Suppressor macrophage (primary cell): ENCODE measurements at places on chromosomes 1 and 21.
A peak's percentile ranks its signal among the peaks of the same experiment; 100 is the strongest.

DNA sequence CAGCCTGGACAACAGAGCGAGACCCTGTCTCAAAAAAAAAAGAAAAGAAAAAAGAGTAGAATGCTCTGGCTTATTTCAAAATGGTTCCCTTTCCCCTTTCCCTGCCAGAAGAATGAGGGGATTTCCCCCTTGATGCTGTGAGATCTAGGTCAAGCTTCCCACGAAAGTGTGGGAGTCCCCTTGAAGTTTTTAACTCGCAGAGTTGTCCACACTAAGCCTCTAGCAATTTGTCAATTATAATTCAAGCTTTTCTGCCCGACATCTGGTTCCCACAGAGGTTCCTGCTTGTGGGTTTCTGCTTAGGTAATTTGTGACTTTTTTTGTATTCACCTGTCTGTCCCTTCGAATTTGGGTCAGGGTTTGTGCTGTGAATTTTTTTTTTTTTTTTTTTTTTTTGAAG is 62.8 kb downstream of the ZFYVE9 start:
- peak; percentile 30 for DNase-seq

GRCh38 chr1:31654474-31654776 is 9.7 kb upstream of the PEF1 start:
- no peak for DNase-seq

- no peak for DNase-seq
Observed at GRCh38 chr1:15804060-15804459, 3.4 kb downstream of the UQCRHL start.

DNA sequence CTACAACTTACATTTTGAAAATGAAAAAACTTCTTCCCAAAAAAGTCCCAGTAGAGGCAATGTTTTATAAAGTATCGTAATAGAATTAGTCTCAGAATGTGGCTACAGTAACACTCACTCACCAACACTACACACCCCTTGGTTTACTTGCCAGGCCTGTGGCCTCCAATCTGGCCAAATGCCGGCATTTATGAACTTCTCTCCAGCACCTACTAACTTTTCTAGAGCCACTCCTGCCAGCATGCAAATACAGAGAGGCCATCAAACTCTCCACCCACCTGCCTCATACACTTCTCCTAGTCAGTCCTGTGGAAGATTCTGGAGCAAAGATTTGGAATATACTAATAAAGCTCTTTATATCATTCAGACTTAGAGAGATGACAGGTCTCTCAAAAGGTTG is 32.3 kb downstream of the STPG1 start:
- DNase-seq = no peak

DNA sequence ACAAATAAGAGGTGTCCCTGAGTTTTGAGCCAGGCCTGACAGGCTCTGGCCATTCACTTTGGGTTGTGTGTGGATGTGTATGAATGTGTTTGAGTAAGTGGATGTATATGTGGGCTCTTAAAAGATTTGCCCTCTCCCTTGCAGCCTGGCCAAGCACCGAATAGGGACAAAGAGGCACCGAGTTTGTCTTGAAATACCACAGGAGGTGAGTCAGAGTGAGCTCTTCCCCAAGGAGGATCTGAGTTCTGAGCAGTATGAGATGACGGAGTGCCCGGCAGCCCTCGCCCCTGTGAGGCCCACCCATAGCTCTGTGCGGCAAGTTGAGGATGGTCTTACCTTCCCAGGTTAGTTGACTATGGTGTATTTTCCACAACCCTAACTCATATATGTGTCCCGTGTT is 19.0 kb downstream of the KDM4A start:
- no peak for DNase-seq

DNA sequence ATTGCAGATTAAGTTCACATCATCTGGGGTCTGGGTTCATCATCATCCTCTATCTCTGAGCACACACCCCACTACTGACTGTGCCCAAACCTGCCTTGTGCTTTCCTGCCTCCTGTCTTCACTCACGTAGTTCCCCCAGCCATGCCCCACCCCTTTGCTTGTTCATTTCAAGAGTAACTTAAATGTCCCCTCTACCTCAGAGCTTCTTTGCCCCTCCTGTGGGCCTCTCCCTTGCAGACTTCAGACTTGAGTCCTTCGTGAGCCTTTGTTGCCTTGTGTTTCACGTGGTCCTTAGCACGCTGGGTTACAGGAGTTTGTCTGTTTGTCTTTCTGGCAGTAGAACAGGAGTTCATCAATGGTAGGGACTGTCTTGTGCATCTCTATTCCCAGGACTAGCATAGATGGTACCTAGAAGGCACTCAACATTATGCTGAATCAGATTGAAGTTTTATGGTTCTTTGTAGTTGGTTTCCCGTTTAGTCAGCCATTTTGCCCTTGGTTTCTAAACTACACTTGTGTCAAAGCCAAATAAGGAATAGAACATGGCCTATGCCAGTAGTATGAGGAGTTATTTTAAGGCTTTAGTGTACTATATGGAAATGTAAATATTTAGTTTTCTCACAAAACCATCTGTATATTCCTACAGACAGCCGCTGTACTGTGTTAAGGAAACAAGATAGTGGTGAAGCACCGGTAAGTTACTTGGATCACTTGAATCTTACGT is 86.2 kb downstream of the TTC3 start:
- no peak for DNase-seq

GRCh38 chr1:70134148-70134547 is 71.2 kb downstream of the LRRC40 start:
- peak; percentile 37 for DNase-seq

DNA sequence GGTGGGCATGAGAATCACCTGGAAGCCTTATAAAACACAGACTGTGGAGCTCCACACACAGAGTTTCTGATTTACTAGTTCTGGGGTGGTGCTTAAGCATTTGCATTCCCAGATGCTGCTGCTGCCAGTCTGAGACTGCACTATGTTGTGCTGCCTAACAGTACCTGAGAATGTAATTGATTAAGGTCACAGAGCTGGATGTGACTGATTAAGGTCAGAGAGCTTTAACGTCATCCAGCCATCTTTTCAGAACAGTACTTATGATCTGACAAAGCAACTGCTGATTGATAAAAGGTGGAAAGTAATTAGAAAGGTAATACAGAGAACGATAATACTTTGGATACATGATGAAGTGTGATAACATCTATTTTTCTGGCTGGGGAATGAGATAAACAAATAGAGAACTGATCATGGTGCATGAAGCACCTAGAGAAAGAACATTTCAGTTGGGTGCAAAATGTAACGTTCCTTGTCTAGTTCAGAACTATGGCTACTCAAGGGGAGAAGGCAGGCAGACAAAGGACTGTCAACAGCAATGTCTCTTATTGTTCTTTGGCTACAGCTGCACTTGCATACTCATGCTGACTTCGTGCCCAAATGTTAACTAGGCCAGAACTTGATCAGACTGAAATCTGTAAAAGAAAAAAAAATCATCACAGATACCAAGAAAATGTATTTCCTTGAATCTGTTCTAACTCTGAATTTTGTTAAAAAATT is 3.7 kb upstream of the UCK2 start:
- no peak for DNase-seq
